CD4-positive, alpha-beta T cell treated with Interleukin-1 beta for 1 hour (primary cell): ENCODE measurements at places on chromosomes 11 and 22.

DNA sequence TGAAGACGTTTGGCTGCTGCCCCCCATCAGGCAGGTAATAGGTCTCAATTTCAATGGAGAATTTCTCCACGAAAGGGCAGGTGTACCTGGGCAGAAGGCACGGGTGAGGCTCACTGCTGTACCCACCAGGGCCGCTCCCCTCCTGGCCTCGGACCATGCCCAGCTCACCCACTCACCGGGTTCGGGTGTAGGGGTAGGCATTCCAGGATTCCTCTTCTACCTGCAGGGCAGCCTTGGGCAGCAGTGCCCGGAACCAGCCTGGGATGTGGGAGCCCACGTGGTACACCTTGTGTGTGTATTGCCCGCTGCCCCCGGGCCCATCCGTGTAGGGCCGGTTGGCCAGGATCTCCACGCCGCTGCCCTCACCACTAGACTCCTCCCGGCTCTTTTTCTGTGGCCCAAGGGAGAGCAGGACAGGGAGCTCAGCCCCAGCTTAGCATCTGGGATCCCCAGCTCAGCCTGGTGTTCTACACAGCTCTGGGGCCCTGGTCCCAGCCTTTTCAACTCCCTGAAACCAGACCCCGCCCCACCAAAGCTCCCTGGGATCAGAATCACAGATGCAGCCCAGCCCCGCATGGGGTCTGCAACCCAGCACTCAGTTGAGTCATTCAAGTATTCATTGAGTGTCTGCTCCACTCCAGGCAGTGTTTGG, 2.7 kb downstream of the PITPNM1 start:
- no peak for DNase-seq

DNA sequence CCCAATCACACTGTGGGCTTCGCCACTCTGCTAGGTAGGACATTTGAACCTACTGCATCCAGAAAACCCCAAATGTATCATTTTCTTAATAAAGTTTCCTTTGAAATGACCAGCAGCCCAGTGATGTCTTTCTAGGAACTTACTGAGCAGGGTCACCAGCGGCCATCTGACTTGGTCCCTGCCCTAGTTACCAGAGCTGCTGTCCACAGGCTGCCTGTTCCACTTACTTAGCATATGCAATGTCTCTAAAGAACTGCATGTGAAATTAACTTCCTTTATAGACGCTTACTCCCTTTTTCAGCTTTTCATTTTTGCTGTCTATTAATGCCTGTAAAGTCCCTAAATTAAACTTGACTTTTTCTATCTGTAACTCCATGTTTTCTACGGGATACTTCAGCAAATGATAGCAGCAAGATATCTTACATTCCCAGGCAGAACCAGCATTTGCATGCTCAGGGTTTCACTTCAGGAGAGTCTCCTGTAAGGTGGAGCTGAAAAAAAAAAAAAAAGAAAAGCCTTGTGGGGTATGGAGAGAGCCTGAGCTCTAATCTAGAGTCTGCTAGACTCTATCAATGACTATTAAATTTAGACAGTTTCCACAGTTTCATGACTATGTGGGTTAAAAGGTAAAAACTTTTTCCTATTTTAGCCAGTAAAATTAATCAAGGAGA, 125.0 kb downstream of the FAT3 start:
- DNase-seq, result no peak

GRCh38 chr22:49589811-49590210, 237.9 kb downstream of the BRD1 start:
- DNase-seq, result no peak

DNA sequence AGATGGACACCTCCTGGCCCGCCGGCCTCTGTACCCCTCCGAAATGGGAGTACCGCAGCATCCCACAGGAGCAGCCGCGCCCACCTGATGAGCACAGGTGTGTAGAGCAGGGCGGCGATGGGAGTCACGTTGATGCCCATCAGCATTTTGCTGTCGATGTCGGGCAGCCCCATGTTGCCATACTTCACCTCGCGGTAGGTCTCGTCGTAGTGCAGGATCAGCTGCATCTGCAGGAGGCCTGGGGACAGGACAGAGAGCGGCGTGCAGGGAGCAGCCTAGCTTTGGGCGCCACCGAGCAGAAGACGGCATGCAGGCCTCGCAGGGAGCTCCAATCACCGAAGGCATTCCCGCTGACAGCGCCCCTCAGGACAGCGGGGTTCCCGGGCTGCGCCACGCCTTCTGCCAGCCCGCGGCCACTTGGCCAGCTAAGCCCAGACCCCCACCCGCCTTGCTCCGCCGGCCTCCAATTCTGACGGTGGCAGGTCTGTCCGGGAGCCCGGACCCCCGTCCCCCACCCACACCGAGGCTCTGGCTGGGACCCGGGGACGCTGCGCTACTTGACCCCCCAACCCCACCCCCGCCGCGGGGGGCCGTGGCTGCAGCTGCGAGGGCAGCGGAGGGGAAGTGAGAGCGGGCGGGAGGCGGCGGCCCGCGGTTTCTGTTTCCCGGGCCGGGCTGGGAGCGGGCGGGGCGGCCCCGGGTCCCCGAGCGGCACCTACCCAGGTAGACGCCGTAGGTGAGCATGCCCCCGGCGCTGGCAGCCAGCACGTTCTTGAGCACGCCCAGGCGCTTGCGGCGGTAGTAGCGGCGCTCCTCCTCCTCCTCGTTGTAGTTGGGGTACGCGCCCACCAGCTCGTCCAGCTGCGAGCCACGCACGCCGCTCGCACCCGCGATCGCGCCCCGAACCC, 705 bp downstream of the UNC93B1 start:
- DNase-seq, result peak; percentile 63

DNA sequence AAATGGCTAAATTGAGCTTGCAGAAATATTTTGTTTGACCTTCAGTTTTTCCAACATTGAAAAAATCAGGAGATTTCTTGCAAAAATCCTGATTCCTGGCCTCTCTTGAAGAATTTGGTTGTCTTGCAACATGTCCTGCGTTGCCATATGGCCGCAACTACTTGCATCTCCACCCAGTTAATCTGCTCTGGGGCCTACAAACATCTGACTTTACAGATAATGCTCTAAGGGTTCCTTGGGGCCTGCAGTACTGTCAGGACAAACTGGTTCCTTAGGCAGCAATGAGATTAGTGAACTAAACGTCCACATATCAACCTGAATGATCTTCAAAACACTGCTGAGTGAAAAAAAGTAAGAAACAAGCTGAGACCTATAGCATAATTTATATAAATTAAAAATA, 36.6 kb upstream of the FEZ1 start:
- DNase-seq, result no peak

DNA sequence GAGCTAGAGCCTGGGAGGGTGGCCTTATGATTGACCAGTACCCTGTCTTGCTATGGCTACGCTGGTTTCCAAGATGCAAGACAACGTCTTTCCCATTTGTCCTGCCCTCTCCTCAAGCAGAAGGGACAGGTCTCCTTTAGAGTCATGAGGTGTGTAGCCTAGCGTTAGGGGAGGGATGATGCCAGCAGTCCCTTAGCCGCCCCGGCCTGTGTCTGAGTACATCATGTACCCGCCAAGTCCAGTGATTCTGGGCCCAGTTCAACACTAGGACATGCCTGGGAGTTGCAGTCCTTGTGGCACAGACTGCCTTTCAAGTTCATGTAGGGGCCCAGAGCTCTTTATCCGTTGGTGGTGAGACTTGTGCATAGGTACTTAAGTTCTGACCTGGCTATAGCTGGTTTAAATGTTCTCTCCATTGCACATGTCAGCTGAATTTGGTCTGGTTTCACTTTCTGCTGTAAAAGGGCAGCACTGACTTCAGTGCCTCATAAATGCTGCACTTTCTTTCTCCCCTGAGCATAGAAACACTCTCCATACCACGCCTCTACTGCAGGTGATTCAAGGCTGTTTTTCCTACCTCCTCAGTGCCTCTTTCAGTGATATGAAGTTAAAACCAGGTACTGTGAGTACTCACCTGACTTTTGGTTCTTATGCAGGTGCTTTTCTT, 151.1 kb downstream of the METTL15 start:
- no peak for DNase-seq

DNA sequence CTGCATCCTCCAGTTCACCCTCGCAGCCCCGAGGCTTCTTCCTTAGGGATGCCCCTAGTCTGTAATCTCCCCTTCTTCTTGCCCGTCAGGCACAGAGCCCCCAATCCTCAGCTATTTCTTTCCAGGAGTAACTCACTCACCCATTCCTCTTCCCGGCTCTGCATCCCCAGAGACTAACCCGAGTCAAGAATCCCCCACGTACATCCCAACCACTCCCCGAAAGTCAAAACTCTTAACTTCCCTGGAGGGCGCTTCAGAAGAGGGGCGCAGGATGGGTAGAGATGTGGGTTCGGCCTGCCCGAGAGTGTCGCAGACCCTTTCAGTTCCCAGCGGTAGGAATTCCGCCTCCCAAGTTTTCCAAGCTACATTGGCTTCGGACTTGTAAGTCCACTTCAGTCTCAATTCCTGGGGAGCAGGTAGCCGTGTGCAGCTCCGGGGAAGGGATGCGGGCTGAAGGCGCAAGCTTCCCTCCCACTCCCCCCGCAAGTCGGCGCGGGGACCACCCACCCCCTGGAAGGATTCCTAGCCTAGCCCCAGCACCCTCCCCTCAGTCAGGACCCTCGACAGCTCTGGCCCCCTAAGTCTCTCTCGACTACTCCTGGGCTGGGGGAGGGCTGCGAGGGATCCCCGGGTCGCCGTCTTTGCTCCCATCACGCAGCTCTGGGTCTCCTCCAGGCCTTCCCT, 871 bp downstream of the BDNF start:
- no peak for DNase-seq

DNA sequence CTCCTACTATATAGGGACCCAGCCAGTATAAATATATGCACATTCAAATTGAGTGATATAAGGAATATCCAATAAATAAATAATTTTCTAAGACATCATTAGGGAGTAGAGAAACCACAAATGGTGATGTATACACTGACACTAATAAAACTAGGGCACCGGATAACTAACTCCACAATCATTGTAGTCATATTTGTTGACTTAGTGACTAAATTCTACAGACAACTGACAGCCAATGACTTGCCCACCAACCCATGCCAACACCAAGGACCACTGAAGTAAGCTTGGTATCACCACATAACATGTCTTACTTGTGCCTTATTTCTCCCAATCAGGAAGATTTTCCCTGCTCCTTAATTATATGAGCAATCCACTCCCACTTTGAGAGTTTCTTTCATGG, 139.6 kb upstream of the TRPC6 start:
- no peak for DNase-seq

GRCh38 chr11:235180-235579, 962 bp downstream of the SIRT3 start:
- DNase-seq, result no peak

DNA sequence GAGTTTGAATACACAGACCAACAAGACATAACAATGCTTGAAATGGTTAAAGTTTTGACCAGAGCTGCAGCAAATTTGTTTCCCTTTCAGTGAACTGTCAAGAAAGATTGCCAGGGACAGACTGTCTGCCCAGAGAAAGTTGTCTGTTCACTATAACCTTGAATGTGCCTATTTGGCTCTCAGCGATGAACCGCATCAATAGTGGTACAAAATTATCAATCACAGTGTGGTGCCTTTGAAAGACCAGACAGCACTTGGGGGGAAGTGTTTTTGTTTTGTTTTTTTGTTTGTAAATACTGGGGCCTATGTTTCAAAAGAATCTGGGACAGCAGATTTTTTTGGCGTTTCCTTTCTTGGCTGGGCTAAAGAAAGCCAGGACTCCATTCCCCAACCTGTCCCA, 123.1 kb downstream of the CD44 start:
- no peak for DNase-seq

GRCh38 chr11:2700415-2701211, 819 bp upstream of the KCNQ1OT1 start:
- DNase-seq, result peak; percentile 28

DNA sequence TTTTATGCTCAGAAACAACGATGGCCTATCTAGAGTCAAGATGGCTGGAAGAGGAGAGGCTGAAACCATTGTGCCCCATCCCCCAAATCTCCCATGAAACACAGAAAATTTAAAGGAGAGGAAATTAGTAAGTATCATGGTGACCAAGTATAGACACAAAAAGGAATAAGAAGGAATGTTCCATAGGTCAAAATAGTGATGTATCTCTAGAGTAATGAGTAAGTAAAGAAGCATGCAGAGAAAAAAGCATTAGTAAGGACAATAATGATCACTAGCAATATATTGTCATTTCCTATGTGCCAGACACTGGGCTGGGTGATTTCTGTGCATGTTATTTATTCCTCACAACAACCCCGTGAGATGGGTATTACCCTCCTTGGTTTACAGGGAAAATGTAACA, 2.6 kb upstream of the SLC22A24 start:
- no peak for DNase-seq

GRCh38 chr11:117641008-117641915, 155.8 kb downstream of the DSCAML1 start:
- no peak for DNase-seq

GRCh38 chr22:25563761-25564319, 635 bp upstream of the GRK3 start:
- peak; percentile 75 for DNase-seq

GRCh38 chr11:95592471-95592870, 197.1 kb downstream of the FAM76B start:
- no peak for DNase-seq

DNA sequence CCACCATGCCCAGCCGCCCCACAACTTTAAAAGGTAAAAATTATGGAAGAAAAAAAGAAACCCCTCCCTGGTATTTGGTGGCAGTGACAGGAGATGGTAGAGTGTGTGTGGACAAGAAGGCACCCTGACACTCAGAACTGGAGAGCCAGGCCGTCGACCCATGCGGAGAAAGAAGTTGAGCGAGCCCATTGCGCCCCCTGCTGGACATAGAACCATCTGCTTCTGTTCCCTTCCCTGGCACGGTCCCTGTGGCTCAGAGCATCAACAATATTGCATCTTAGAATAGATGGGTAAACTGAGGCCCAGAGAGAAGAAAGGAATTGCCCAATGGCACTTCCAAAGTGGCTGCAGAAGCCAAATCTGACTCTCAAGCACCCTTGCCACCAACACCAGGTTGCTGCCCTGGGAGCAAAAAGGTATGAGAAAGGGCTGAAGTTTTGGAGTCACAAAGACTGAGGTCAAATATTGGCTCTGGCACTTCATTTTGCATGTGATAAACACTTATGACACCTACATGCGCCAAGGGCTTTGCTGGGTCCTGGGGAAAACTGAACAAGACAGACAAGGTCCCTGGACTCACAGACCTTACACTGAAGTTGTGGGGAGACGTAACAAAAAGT, 8.6 kb downstream of the MRPL11 start:
- peak; percentile 70 for DNase-seq

GRCh38 chr11:92663539-92663938, 305.9 kb upstream of the MTNR1B start:
- no peak for DNase-seq

DNA sequence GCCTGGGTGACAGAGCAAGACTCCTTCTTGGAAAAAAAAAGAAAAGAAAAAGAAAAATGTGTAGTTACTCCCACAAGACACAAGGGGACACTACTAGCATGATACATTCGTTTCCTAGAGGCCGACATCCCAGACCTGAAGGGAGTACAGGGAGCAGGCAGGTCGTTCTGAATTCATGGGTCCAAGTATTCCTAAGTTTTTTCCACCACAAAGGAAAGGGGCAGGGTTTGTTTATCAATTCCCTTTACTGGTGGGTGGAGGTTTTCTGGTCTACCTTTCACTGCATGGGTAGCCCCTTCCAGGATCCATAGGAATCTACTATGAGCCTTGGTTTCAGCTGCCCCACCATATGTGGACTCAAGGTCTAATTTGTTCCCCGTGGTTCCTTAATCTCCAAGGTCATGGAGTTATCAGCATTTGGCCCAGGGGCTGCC, 11.8 kb downstream of the TIGD3 start:
- peak; percentile 46 for DNase-seq
